ENCODE measurements at places on chromosomes 3 and 15.

GRCh38 chr15:73346735-73347312, 21.9 kb downstream of the HCN4 start:
- DNase-seq: no peak

GRCh38 chr3:127529346-127530188, 61.0 kb downstream of the TPRA1 start:
- DNase-seq: no peak

DNA sequence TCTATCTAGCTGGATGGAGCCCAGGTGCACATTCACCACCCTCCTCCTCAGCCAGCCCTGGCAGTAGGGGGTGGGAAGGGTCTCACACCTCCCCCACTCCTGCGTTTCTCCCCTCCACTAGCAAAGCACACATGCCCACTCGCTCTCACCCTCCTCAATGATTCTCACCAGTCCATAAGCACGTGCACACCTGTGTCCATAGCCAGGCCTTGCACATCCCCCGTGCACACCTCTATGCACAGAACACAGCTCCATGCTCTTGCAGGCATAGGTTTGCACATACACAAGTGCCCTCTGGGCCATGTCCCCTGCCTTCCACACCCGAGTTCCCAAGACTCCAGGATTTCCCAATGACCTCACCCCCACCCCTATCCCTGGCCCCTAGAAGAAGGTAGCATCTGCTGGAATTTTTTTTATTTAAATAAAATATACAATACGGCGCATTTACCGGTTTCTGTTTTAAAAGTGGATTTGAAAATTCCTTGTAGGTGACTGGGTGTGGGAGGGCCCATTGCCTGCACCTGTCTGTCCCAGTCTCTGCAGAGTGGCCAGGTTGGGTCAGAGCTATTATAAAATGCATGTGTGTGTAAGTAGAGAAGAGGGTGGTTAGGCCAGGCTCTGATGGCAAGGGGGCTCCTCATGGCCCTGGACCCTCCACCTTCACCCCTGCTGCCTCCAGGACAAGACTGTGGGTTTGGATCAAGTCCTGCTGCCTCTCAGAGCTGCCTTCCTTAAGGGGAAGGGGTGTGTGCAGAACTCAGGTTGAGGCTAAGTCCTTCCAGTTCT, 49.1 kb downstream of the HCN4 start:
- DNase-seq: no peak

GRCh38 chr3:110974902-110975301, 96.7 kb upstream of the NECTIN3 start:
- no peak for DNase-seq

GRCh38 chr15:41558400-41559238, at the start of gene TYRO3:
TYRO3 (plus strand) TSS chr15:41559212; CDS start chr15:41559258, 46 bp downstream.
- no peak for DNase-seq

- DNase-seq: no peak
These were observed 97.6 kb downstream of the SNRPN start for GRCh38 chr15:25052191-25052999.

- no peak for DNase-seq
These were observed 66.1 kb downstream of the FBLN2 start for GRCh38 chr3:13615019-13615528.

DNA sequence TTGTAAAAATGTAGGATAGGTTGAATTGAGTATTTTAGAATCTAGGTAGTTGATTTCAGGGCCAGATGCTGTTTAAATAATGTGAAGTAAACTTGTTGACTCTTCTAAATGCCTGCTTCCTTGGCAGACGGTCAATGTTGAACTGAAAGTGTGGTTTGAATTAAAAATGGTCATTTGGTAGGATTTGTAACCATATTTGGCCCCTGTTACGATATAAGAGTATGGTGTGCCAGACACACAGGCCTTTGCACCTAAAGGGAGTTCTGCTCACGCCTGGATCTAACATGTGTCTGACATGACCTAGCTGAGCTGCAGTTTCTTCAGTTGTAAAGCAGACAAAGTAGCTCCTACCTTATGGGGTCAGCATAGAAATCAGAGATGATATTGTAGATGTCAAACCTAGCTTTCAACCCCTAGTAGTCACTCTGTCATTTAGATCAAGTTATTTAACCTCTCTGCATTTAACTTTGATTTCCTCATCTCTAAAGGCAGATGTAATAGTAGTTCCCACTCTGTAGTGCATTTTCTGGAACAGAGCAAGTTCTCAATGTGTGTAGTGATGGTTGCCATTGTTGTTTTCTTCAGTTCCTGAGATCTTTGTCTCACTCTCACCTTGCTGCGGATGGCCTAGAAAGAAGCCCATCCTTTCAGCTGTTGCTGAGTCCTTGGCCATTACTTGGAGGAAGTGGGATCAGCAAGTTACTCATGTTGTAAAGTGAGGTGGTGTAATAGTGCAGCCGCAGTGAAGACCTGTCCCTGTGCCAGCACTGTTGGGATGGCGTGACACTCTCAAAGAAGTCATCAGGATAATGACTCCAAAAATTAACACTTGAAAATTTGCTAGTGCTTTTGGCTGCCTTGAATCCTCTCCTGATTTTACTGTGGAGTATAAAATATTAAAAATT, 90.2 kb downstream of the GHSR start:
- no peak for DNase-seq

DNA sequence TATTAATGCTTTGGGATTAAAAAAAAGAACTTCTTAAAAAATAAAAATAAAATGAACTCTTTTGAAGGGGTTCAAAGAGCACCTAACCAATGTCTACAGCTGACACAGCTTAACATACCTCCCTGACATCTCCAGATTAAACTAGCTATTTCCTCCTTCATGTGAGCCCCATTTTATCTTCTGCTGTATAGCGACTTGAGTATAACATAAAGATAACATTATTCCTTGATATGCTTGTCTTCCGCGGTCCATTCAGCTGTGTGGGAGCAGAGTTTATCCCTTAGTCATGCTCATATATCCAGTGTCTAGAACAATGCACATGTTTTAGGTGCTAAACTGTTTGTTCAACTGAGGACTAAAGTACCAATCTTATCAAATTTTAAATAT, 7.8 kb upstream of the CHRM5 start:
- no peak for DNase-seq

DNA sequence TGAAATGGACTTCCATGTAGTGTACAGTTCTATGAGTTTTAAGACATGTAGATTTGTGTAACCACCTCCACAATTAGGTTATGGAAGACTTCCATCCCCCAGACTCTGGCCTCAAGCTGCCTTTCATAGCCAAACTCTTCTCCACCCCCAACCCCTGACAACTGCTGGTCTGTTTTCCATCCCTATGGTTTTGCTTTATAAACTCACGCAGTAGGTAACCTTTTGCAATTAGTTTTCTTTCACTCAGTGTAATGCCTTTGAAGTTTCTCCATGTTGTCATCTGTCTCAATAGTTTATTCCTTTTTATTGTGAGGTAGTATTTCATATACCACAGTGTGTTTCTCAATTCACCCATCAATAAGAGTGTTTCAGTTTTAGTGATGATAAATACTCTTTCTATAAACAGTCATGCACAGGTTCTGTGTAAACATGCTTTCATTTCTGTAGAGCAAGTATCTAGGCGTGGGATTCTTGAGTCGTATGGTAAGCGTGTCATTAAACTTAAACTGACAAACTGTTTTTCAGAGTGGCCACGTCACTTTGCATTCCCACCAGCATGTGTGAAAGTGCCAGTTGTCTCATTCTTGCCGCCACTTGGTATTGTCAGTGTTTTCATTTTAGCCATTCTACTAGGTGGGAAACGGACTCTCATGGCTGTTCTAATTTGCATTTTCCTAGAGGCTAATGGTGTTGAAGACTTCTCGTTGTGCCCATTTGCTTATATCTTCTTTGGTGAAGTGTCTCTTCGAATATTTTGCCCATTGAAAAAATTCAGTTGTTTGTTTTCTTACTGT, 47.3 kb upstream of the ALDH1A3 start:
- DNase-seq: no peak

DNA sequence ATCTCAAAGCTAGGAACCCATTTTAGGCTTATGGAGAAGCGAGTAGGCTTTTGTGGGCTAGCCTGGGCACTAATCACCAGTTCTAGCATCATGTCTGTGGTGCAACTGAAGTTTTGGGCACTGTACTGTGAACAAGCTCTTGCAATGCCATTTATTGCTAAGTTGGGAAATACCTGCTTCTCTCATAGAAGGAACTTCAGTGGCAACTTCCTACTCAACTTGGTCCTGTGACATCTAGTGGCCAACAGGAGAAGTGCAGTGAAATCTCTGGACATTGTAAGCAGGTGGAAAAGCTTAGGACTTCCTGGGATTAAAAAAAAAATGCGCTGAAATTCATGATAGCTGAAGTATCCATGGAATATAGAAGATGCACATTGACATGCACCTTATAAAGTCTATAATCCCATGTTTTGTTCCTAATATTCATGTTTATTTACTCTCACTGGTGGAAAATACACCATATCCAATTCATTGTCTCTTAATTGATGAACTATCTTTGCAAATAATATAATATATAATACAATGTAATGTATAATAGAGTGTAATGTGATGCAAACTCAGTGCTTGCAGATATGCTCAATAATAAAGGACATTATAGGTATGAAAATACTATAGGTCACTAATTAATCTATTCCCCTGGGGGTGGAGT, 6.5 kb upstream of the ALDH1A3 start:
- DNase-seq: no peak

GRCh38 chr3:31579828-31580227, 47.1 kb downstream of the STT3B start:
- no peak for DNase-seq
